ENCODE measurements at places on chromosomes 2 and 18. TPM values are rescaled to one million over a fixed set of nuclear protein-coding genes. Genes with fewer than 3 reads are reported as not detected.

DNA sequence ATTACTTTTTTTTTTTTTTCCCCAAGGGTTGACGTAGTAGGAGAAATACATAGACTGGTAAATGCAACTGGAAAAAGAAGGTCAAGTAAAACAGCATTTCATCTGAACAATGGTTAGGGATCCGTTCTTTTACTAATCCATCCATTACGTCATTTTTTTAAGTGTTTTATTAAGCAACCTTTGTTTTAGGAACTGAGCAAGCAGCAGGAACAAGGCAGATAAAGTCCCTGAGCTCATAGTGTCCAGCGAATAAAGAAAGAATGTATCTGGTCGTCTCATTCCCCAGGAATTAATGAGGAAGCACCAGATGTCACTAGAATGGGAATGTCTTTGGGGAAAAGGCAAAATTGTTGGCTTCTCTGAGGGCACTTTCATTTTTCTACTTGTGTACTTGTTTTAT, 842.4 kb downstream of the TDRD15 start:
- DNase-seq: no peak

- no peak for DNase-seq
Measured at GRCh38 chr2:39136799-39137198, 15.9 kb upstream of the SOS1 start.

DNA sequence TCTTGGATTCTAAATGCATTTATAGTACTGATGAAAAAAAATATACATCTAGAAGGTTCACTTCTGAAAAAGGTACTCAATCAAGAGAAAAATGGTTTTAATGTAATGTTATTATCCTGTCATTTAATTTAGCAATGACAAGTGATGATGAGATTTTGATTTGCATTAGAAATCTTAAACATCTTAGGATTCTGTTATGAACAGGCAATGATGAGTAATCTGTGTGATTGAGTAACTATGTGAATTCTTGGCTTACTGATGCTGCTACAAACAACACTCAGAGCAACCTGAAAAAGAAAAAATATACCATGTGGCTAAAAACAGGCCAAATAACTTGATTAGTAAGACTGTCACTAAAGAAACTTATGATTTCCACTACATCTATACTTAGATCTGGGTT, 30.1 kb downstream of the RBKS start:
- no peak for DNase-seq

DNA sequence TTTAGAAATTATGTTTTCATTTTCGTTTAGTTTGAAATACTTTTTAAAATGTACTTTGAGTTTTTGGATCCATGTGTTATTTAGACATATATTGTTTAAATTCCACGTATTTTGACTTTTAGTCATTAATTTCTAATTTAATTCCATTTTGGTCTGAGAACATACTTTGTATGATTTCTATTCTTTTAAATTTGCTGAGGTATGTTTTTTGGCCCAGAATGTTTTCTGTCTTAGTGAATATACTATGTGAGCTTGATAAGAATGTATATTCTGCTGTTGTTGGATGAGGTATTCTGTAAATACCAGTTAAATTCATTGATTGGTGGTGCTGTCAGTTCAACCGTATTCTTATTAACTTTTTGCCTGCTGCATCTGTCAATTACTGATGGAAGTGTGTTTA, 26.4 kb downstream of the VRK2 start:
- DNase-seq: no peak

GRCh38 chr2:18396329-18397010, 164.0 kb downstream of the RDH14 start:
- DNase-seq: no peak

- DNase-seq: peak; percentile 7
Measured at GRCh38 chr18:10010611-10011015, 96.8 kb downstream of the VAPA start.

- no peak for DNase-seq
Measured at GRCh38 chr18:78777992-78778391, 201.6 kb upstream of the SALL3 start.

DNA sequence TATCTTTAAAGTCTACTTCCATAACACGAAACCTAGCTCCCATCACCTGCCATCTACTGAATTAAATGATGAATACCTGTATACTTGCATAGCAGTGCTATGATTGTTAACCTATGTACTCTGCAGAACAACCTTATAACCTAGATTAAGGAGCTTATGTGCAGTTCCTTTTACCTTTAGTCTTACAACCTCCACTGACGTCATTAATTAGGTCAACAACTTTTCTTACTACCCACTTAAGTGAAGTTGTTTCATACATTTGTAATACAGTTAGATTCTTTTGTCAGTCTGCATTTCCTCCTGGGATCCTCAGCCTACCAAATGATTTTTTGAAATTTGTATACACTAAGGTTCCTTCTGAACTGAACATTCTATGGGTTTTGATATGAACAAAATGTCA, 1082.3 kb downstream of the SUCLG1 start:
- no peak for DNase-seq

DNA sequence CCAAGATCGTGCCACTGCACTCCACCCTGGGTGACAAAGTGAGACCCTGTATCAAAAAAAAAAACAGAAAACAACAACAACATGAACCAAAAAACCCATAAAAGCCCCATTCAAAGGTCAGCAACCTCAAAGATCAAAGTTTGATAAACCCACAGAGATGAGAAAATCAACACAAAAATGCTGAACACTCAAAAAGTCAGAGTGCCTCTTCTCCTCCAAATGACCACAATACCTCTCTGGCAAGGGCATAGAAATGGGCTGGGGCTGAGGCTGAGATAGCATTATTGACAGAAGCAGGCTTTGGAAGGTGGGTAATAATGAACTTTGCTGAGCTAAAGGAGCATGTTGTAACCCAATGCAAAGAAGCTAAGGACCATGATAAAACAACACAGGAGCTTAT, 66.3 kb downstream of the FARP2 start:
- no peak for DNase-seq

The IL18RAP gene
- total RNA-seq: not detected

DNA sequence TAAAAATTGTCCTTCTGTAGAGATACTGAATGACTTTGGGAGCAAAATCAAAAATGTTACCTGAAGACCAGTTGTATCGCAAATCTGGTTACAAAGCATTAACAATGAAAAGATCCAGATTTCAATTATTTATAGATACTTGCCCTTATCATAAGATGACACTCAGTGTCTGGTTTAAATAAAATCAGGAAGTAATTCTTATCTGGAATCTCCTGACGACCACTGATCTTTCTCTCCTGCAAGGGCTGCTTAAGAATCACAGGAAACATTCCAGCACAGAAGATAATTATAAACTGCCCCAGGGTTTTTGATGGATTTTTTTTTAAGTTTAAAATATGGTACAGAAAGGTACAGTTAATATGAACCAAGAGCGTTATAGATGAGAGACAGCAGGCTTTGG, 205.7 kb downstream of the ALK start:
- no peak for DNase-seq

DNA sequence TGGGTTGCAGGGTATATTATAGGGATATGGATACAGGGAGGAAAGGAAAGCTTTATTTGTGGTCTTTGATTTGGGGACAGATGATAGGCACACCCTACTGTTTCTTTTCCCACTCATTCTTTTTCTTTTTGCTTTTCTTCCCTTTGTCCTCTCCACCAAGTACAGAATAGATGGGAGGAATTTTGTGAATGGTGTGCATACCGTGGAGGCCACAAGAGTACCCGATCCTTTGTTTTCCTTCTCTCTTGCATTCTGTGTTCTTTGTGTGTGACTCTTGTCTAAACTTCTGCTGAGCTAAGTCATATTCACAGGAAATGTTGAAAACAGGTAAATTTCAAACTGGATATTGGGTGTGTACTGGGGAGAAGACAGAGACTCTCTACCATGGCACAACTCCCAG, 321.4 kb upstream of the SLC8A1 start:
- DNase-seq: no peak

The CCT7 gene
- total RNA-seq: 655 TPM

The CRYGD gene
- not detected for total RNA-seq

GRCh38 chr2:219175928-219176817, 552 bp downstream of the CNPPD1 start:
- DNase-seq: no peak
